ENCODE measurements at places on chromosomes 6 and 20.

- no peak for DNase-seq
Observed at GRCh38 chr6:64415926-64416325, 780.3 kb downstream of the PHF3 start.

DNA sequence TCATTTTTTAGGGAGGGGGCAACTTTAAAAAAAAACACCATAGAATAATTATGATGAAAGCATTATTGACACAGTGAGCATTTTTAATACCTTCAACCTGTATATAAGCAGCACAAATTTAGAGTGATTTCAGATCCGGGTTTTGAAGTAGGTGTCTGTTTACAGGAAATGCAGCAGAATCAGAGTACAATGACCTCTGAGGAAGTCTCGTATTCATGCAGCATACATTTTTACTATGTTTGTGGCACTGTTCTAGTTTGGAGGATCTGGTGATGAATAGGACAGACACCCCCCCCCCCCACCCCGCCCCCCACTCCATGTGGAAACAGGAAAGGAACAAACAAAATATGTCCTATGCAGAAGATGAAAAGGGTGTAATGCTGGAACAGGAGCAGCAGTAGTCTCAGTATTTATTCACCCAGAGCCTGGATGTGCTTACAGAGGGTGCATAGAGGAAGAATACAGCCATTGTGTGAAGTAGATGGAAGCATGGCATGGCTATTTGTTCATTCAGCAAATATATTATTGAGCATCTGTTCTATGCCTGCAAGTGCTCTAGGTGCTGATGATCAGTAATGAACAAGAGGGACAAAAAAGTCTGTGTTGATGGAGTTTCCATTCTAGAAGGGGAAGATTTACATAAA lies 19.7 kb downstream of the VAPB start:
- no peak for DNase-seq

DNA sequence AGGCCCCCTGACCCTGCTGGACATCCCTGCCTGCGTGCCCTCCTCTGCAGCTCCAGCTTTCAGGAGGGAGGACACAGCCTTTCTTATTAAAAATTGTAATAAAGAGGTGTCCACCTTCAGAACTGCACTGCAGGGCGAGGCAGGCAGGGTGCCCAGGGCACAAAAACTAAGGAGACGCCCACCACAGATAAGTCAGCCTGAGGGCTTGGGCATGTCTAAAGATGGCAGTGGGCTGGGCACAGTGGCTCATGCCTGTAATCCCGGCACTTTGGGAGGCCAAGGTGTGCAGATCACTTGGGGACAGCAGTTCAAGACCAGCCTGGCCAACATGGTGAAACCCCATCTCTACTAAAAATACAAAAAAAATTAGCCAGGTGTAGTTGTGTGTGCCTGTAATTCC lies 7.0 kb upstream of the C20orf144 start:
- no peak for DNase-seq

GRCh38 chr6:9532621-9533557 lies 882.0 kb downstream of the TFAP2A start:
- peak; percentile 38 for DNase-seq

GRCh38 chr6:6131492-6132109 lies 124.9 kb upstream of the NRN1 start:
- DNase-seq, result no peak

GRCh38 chr20:16048876-16049275 lies 524.4 kb downstream of the KIF16B start:
- DNase-seq, result no peak

- peak; percentile 20 for DNase-seq
Observed at GRCh38 chr6:109381061-109381746, 1.1 kb downstream of the CD164 start.

- DNase-seq, result peak; percentile 68
Observed at GRCh38 chr6:152313542-152314482, 323.4 kb downstream of the SYNE1 start.

DNA sequence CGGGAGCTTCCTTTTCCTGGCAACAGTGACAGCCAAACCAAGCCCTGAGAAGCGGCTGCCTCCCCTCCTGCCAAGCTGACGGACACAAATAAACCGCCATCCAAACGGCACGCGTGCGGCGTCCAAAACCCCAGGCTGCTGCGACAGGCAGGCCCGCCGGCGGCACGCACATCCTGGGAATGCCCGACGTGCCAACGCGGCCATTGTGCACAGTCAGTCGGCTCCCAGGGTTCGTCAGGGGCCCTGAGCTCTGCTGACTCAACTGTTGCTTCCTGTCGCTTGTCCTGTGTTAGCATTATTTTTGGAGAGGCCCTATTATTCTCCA lies 6.8 kb downstream of the JAG1 start:
- DNase-seq, result no peak

DNA sequence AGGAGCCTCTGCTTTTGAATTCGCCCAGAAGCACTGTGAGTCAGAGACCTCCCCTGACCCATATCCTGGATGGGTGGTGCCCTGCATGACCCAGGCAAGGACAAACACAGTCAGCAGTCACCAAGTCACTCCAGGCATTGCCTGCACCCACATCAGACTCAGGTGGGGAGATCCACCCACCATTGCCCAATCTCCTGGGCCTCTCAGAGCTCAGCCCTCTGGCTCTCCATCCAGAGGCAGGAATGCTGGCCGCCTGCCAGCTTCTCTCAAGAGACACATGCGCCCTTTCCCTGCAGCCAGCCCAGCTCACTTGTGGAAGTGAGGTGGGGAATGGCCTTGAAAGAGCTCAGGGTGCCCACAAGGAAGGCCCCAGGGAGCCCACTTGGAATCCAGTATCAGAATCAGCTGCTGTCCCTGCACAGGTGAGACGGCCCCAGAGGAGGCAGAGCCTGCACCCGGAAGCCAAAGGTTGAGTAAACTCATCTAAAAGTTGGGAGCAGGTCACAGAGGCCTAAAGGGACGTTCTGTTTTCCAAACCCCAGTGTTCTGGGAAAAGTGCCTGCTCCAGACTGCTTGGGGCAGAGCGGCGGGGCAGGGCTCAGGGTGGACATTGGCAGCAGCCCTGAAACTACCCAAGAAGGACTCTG lies 129.8 kb downstream of the PREX1 start:
- peak; percentile 81 for DNase-seq

GRCh38 chr6:150991487-150991886 lies 126.0 kb downstream of the MTHFD1L start:
- no peak for DNase-seq

DNA sequence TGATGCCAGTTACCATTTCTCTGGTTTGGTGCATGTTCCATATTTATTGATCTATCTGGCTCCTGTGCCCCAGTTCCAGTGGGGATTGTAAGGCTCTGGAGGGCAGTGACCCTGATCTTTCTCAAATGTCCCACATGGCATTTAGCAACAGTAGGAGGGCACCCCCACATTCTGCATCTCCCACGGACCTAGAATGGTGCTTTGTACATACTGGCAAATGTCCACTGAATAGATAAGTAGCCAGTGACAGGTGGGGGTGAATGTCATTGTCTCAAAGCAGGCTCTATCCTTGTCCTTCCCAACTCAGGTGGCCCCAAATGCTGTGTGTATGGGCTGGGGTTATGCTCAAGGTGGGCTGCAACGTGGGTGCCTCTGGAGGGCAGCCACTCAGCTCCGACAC lies 84.2 kb downstream of the TMEM242 start:
- DNase-seq, result no peak

DNA sequence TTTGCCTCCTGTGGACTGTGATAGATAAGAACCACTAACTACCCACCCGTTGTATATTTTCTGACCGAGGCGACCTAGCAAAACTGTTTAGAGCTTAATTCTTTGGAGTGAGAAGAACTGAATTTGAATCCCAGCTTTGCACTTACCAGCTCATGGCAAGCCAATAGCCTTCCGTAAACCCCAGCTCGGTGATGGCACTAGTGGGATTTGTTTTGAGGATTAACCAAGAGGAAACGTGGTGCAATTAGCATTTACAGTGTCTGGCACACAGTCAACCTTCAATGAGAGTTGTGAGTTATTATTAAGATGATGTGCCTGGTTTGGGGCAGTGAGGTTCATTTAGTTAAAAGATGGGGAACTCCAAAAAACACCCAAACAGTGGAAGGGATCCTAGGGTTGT lies 12.3 kb upstream of the DSP start:
- peak; percentile 34 for DNase-seq

DNA sequence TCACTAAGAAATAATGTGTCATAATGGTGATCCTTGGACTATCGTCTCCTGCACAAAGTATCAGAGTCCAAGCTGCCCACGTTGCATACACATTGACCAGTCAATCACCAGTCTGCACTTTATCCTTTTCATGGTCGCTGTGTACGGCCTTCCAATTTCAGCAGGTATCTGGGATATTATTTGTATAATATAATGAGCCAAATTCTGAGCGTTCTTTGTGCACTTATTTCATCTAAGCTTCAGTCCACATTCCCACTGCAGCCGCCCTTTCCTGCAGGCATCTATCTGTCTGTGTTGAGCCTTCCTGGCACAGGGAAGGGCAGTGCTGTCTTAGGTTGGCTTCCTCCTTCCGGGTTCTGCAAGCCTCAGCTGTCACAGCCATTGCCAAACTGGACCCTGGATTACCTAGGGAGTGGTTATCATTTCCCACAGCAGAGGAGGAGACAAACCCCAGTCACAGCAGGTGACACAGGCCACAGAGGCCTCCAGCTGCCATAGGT lies 174.3 kb downstream of the TTLL2 start:
- no peak for DNase-seq

DNA sequence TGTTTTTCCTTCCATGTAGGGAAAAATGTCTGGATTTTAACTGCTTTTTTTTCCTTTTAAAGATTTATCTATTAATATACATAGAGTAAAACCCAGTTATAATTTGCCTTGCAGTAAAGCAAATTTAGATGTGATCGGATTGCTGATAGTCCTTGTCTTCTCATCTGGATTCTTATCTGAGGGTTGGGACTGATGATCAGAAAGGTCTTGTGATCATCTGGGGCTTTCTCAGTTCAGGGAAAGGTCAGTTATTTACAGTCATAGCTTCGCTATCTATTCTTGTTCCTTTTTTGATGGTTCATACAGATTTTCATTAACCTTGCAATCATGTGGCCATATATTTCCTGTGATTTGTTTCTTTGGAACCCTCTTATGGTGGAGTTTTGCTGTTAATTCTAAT lies 63.8 kb upstream of the CLDN20 start:
- peak; percentile 50 for DNase-seq

DNA sequence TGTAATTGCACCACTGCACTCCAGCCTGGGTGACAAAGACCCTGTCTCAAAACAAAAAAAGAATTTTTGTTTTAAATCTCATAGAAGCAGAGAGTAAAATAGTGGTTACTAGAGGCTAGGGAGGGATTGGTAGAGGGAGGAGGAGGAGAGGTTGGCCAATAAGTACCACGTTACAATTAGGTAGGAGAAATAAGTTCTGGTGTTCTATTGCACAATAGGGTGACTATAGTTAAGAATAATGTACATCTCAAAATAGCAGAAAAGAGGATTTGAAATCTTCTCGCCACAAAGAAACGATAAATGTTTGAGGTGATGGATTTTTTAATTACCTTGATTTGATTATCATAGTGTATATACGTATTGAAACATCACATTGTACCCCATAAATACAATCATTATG lies 27.1 kb upstream of the TOP1 start:
- no peak for DNase-seq

GRCh38 chr20:6070829-6071695 lies 17.2 kb upstream of the LRRN4 start:
- DNase-seq, result no peak

DNA sequence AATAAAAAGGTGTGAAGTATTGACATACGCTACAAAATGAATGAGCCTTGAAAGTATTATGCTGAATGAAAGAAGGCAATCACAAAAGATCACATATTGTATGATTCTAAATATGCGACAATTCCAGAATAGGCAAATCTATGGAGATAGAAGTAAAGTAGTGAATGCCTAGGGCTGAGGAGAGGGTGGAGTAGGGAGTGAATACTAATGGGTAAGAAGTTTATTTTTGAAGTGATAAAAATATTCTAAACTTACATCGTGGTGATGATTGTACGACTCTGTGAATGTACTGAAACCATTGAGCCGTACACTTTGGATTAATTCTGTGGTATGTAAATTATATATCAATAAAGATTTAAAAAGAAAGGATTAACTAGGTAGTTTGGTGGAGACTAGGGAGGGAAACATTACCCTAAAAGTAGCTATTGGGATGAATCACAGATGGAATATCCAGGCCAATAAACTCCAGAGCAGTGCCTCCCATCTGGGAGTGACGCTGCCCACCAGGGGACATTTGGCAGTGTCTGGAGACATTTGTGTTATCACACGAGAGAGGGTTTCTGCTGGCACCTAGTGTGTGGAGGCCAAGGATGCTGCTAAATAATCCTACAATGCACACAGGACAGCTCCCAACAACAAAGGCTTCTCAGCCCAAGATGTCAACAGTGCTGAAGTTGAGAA lies 214.2 kb upstream of the PCSK2 start:
- no peak for DNase-seq

DNA sequence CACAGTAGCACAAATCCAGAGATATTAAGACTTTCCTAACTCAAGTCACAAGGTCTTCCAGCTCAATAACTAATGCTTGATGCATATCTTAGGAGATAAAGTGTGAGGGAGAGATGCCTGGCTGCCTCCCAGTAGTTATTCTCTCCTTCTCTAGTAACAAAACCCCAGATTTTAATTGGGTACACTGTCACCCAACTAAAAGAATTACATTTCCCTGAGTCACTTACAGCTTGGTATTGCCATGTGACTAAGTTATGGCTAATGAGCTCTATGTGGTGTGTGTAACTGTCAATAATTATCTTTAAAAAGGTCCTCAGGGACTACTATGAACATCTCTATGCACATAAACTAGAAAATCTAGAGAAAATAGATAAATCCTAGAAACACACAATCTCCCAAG lies 32.0 kb downstream of the KIF6 start:
- peak; percentile 30 for DNase-seq

GRCh38 chr20:37846573-37846972 lies 56.4 kb upstream of the VSTM2L start:
- DNase-seq, result no peak

DNA sequence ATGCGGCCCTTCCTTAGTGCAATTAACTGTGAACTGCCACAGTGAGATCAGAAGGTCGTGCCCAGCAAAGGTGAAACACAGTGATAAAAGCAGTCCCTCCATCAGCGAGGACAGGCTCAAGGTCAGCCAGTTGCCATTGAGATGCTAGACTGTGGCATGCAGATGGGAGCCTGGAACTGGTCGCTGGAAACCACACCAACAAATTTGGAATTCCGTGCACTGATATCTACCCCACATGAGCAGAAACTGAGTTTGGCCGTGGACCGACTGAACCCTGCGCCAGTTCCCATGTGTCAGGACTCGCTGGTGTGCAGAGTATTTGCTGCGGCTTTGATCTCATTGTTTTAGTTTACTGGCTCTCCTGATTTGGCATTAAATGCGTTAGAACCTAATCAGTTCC lies 125.6 kb upstream of the QKI start:
- no peak for DNase-seq

GRCh38 chr20:52539891-52540290 lies 348.3 kb upstream of the ZFP64 start:
- no peak for DNase-seq

- DNase-seq, result no peak
Observed at GRCh38 chr6:86685230-86685797, 252.0 kb upstream of the HTR1E start.

GRCh38 chr6:7907159-7907558 lies 3.4 kb downstream of the TXNDC5 start:
- no peak for DNase-seq

Measured in EH (cell line).